Stimulated activated CD8-positive, alpha-beta memory T cell treated with anti-CD3 and anti-CD28 coated beads, Interleukin-4, amount 100 ng/mL, for 1 hour (primary cell): ENCODE measurements at places on chromosomes 7 and 10.

DNA sequence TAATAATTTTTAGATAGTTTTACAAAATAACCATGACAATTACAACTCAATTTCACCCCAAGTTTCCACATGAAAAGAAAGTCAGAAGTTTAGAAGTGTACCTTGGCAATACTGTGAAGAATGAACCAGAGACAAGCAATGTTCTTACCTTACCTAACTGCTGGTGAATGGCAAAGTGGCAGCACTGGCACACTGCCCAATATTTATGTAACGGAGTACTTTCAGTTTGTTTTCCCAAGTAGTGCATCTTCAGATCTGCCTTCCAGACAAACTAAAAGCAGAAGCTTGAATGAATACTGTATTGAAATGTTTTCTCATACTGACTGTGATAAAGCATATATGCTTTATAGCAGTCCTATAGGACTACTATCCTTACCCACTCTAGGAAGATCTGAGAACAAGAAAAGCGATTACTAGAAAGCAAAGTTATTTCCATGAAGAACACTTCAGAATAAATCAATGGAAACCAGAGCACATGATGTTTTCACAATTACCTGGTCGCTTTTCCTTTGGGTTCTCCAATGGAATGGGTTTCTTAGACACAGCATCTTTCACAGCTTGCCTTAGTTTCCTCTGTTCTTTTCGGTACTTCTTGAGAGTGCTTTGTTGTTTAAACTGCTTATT lies 1.5 kb downstream of the NOC3L start:
- DNase-seq, result no peak

- DNase-seq, result no peak
Measured at GRCh38 chr10:3472287-3473051, 299.9 kb upstream of the PITRM1 start.

DNA sequence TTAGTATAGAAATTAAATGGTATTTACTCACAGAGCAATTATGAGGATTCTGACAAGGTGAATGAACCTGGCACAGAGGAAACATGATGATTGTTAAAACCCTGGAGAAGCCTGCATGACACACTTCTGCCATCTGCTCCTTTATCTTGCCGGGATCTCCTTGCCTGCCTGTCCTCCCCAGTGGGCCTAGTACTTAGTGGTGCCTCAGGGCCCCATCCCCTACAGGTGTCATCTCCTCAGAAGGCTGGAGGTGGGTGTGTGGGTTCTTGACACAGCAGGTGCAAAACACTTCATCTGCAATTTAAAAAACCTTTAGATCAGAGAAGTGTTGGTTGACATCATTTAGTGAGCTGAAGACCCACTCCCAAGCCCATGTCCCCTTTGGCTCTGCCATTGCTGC lies 261.2 kb downstream of the ADRA2A start:
- no peak for DNase-seq

GRCh38 chr10:114396464-114396863 lies 7.8 kb downstream of the AFAP1L2 start:
- no peak for DNase-seq

- DNase-seq, result no peak
Measured at GRCh38 chr10:59593768-59594167, 115.9 kb downstream of the SLC16A9 start.

DNA sequence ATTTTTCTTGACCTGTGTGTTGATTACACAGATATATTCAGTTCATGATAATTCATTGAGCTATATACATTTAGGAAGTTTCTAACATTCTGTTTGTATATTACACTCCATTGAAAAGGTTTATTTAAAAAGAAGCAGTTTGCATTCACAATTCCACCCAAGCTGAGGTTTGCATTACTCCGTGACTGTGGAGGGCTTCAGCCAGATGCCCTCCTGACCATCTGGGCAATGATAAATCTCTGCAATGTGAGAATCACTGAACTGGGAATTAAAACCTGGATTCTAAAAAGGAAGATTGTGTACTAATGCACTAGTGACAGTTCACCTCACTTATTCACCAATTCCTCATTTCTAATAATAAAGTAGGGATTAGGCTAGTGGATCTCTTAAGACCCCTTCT lies 36.4 kb upstream of the CYP2C9 start:
- no peak for DNase-seq

- DNase-seq, result no peak
Measured at GRCh38 chr10:2978111-2978510, 89.2 kb upstream of the PFKP start.
